Activated CD4-positive, alpha-beta memory T cell treated with anti-CD3 and anti-CD28 coated beads for 36 hours (primary cell): ENCODE measurements at places on chromosomes 6 and 20. TPM values are rescaled to one million over a fixed set of nuclear protein-coding genes. Genes with fewer than 3 reads are reported as not detected.

- no peak for DNase-seq
- H3K27ac ChIP-seq, result no peak overlapping the region
- no peaks in the 10 kb centered on the region for H3K4me1 ChIP-seq
- H3K4me3 ChIP-seq, result no peak overlapping the region
Measured at GRCh38 chr20:55153001-55153645, 677.7 kb downstream of the DOK5 start.

HEY2 gene
- total RNA-seq, result not detected

RCAN2 gene
- 5.4 TPM for total RNA-seq

NEDD9 gene
- 31.5 TPM for total RNA-seq

GRCh38 chr6:1592852-1593251 lies 16.9 kb upstream of the FOXC1 start:
- no peak for DNase-seq
- H3K36me3 ChIP-seq, result no peaks in the 10 kb centered on the region
- H3K4me3 ChIP-seq, result no peak overlapping the region
- no peak overlapping the region for H3K27ac ChIP-seq
- peaks cover 4% of the 10 kb centered on the region for H3K4me1 ChIP-seq

DNA sequence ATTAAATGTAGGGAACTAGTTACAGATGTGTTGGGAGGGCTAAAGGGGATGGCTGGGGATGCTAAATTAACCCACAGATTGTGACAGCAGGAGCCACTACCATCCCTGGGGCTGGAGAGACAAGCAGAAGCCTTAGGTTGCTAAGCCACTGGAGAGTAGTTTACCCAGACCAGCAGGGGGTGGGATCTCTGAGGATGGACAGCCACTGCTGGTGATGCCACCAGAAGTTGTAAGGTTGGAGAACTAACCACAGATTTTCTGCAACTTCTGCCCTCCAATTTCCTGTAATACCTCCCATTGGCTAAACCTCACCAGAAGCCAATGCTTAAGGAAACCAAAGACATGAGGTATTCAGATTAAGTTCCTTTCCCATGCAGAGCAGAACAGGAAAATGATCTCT lies 139.6 kb upstream of the NOX3 start:
- H3K4me3 ChIP-seq, result no peak overlapping the region
- H3K36me3 ChIP-seq, result no peaks in the 10 kb centered on the region
- peaks cover 12% of the 10 kb centered on the region for H3K27me3 ChIP-seq
- DNase-seq, result no peak
- no peak overlapping the region for H3K27ac ChIP-seq

CASS4 gene
- total RNA-seq, result 8.6 TPM

RIPPLY2 gene
- not detected for total RNA-seq
